ENCODE measurements at places on chromosomes 6 and 20. TPM values are rescaled to one million over a fixed set of nuclear protein-coding genes. Genes with fewer than 3 reads are reported as not detected.

CHMP4B gene
- 95.2 TPM for total RNA-seq

DNA sequence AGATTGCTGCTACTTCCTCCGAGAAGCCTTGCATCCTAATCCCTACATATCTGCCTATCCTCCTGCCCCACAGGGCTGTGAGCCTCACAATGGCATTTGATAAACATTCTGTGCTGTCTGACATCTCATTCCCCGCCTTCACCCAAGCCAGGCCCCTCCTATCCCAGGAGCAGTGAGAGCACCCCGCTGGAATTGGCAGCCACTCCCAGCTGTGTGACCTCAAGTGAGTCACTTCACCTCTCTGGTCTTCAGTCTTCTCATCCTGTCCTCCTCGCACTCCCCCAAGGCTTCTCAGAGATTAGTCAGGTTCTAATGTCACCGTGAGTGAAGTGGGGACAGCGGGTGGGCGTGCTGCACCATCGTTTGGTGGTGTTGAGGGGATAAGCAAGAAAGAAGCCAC, 81.7 kb downstream of the CDH22 start:
- no peak for DNase-seq

DNA sequence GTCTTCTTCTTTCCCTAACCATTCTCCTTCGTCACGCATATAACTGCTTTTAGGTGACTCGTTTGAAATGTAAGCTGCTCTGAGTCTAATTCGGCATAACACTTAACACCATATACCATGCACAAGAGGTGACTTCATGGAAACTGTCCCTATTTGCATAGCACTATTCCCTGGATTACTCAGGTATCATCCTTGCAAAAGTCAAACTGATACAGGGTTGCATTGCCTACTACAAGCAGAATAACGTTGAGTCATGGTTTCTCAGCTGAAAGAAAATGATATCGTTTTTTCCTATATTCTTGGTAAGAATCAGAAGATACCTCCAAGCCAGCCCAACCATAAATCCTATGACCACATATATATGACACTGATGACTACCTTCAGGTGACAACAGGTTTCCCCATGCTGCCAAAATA, 227.5 kb downstream of the ATXN1 start:
- DNase-seq, result no peak

KIF6 gene
- total RNA-seq, result 1.3 TPM

NNAT gene
- total RNA-seq, result not detected

RAB44 gene
- 0.09 TPM for total RNA-seq

GRCh38 chr6:121765060-121765459, 329.6 kb downstream of the GJA1 start:
- DNase-seq, result no peak

- DNase-seq, result no peak
Measured at GRCh38 chr6:33453393-33454008, 875 bp upstream of the ZBTB9 start.

CRISP2 gene
- total RNA-seq, result not detected
